ENCODE measurements at places on chromosomes 6 and 20.

- DNase-seq: no peak
Measured at GRCh38 chr6:19465256-19465655, 371.9 kb upstream of the ID4 start.

DNA sequence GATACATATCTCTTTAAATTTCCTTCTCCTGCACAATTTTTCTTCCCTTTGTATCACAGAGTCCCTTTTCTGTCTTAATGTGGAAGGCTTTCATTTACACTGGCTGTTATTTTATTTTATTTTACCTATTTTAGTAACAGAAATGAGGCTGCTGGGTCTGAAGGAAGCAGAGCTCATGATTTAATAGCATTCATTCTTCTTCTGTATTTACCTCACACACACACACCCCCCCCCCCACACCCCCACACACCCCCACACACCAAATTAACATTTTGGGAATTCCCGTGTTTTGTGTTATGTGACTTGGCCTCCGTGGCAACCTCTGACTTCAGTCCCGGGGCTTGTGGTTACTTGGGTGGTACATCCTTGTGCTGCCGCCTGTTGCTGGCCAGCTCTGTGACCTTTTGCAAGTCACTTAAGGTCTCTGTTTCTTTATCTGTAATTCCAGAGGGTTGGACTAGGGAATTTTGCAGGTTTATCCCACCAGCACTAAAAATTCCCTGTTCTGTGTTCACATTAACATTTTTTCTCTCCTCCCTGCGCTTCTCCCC lies 108.8 kb downstream of the TIAM2 start:
- peak; percentile 22 for DNase-seq

DNA sequence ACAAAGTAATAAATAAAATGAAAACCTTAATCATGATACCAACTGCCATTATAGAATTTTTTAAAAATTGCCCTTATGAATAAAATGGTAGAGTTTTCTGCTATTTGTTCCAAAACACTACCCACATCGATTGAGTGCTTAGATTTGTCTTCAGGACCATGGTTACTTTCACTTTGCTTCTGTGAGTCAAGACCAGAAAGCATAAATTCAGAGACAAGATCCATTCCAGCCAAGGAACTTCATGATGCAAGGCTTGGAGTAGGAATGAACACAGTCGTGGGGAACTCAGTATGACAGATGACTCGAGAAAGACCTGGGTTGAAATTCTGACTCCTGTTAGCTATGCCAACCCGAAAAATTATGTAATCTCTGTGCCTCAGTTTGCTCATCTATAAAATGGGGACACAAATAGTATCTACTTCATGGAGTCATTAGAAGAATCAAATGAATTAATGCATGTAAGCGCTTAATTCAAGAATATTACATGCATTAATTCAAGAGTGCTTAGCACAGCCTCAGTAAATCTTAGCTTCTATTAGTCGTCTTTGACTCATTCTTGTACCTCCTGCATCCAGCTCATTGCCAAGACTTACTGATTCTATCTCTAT lies 72.5 kb upstream of the MYLIP start:
- DNase-seq: peak; percentile 26

DNA sequence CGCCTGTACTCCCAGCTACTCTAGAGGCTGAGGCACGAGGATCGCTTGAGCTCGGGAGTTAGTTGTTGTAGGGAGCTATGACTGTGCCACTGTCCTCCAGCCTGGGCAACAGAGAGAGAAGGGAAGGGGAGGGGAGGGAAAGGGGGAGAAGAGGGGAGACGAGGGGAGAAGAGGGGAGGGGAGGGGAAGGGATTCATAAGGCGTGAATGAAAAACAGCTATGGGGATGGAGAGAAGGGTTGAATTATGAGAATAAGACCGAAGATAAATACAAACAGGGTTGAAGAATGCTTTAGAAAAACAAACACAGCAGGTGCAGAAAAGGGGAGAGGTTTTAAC lies 106.0 kb downstream of the TRIM27 start:
- DNase-seq: peak; percentile 45

DNA sequence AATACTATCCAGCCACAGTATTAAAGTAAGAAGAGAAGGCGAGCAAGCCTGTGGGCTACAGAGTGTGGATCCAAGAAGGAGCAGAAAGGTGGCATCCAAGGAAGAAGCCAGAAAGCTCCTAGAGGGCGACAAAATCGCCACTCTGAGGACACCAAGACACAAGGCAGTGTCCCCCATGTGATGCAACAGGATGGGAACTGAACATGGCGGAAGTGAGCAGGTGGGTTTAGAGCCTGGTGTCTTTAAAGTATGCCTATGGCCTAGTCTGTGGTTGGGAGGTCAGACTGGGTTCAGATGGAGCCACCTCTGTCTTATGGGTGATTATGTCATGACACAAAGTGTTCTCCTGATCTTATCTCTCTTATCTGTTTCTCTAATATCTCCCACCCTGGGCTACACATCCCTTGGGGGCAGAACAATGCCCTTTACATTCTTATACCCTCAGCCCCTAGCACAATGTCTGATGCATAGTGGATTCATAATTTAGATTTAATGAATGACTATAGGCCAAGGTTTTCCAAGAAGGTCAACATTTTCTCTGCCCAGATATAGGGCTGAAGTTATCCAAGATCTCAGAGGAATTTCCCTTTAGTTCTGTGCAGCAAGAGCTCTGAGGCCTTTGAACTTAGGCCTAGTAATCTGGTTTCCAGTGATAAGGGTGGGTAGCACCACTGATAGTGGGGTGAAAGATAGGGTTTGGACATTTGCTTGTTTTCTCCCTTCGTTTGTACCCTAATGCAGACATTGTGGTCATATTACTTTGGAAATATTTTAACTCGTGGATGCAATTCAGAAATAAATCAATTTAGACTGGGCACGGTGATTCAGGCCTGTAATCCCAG lies 167.3 kb upstream of the AKIRIN2 start:
- DNase-seq: no peak

GRCh38 chr6:14743144-14743473 lies 502.8 kb upstream of the JARID2 start:
- DNase-seq: no peak

GRCh38 chr6:39797751-39798150 lies 5.6 kb downstream of the DAAM2 start:
- DNase-seq: no peak

GRCh38 chr20:9374480-9374879 lies 139.9 kb upstream of the LAMP5 start:
- no peak for DNase-seq

- DNase-seq: no peak
Measured at GRCh38 chr6:107538856-107539387, 49.0 kb downstream of the SOBP start.

GRCh38 chr6:130515306-130515705 lies 149.5 kb downstream of the TMEM200A start:
- no peak for DNase-seq

- no peak for DNase-seq
Measured at GRCh38 chr20:22586645-22587310, 2.4 kb upstream of the FOXA2 start.

- peak; percentile 7 for DNase-seq
Measured at GRCh38 chr20:47173596-47174216, 182.8 kb downstream of the ZMYND8 start.

DNA sequence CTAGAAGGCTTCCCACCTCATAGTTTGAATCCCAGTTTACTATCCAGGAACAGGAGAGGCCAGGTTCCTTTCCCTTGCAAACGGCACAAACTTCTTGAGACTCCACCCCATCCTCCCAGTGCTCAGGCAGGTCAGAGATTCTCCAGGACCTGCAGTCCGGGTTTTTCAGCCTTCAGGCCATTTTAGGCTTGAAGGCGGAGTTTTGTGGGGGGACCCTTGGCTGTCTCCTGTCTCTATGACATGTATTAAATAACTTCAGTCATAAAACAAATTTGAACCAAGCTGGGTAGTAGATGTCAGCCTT lies 230.1 kb downstream of the NFATC2 start:
- no peak for DNase-seq

GRCh38 chr6:167118839-167119238 lies 4.1 kb upstream of the CCR6 start:
- no peak for DNase-seq

- DNase-seq: peak; percentile 30
Measured at GRCh38 chr6:35091346-35092083, 49.6 kb downstream of the TCP11 start.

DNA sequence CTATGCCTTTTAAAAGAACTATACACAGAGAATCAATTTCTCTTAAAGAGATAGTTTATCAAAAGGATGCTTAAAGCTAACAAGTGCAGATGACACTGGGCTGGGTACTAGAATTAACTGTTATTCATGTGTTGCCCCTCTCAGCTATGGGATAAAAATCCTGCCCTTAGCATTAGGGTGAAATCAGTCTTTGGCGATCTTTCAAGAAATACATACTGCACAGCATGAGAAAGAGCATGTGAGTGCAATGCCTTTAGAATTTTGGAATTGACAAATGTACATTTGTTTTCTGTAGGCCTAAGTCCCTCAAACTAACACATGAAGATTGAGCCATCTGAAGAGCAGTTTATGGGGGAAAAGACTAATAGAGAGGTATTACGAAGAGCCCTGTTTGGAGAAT lies 115.4 kb downstream of the ZFP64 start:
- DNase-seq: no peak
